ENCODE measurements at places on chromosomes 2 and 18.

GRCh38 chr2:42980764-42981416 lies 188.5 kb upstream of the HAAO start:
- no peak for DNase-seq

GRCh38 chr2:142220901-142221300 lies 90.1 kb upstream of the LRP1B start:
- DNase-seq, result no peak

GRCh38 chr18:74613381-74613780 lies 15.7 kb downstream of the ZNF407 start:
- DNase-seq, result no peak

- no peak for DNase-seq
Measured at GRCh38 chr2:53575721-53576124, 191.9 kb upstream of the CHAC2 start.

- no peak for DNase-seq
Measured at GRCh38 chr2:18926631-18927524, 337.5 kb upstream of the NT5C1B start.

DNA sequence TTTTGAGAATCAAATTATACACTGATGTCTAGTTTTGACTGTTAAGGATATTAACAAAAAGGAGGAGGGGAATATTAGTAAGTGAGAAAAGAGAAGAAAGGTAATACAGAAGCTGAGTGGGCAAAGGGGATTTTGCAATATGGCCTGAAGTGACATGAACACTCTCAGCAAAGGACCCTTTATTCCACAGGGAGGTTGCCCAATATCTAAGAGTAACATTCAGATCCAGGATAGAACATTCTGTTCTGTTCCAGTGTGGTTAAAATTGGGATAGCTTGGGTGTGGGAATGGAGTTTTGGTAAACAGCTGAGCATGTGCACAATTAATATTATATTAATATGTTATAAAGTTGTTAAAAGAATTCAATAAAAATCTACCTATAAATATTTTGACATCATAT lies 120.1 kb downstream of the ZNF385B start:
- DNase-seq, result no peak

DNA sequence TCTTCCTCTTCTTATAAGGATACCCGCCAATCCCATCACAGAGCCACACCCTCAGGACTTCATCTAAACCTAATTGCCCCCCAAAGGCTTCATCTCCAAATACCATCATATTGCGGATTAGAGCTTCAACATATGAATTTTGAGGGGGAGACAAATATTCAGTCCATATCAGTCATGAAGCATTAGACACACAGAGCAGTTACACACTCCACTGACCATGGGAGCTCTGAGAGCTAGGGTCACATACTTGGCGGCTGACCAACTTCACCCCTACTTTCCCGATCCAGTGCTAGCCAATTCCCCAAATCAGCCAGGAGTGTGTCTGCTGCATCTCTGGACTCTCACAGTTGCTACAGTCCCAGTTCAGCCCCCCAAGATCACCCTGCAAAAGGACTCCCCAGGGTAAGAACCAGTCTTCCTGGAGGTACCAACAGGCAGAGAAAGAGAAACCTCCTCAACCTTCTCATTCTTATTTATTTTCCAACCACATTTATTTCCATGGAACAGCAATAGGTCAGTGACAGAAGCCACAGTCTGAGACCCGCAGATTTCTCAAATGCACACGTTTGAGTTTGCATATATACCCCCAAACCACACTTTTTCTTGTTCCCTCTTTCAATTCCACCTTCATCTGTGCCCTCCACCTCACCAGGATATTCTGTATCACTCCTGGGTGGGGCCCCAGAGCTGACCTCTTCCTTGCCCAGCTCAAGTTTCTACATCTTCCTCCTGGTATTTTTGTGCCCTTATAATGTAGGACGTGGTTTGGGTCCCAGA lies 33.3 kb downstream of the SPP2 start:
- no peak for DNase-seq

All from activated T-cell treated with anti-CD3 and anti-CD28 coated beads for 4 hours (primary cell).